Bone marrow (tissue), 2 donors: ENCODE measurements at places on chromosomes 7 and 10.

DNA sequence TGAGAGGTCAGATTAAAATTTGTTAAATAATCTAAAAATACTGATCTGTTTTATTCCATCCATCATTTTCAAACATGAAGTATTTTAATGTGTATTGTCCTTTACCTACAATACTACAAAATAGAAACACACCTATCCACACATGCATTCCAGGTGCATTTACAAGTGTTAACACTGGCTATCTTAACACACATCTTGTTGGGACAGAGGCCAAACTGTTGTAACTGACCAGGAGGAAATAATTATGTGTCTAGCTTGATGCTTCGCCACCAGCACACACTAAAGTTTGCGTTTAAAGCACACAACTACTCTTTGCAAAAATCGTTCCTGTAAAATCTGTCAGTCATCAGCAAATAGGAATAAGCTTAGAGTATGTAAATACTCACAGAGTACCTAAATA is 2.8 kb downstream of the PANK1 start:
- DNase-seq, result no peak

GRCh38 chr7:150756166-150756565 is 18.9 kb downstream of the GIMAP5 start:
- DNase-seq, result no peak

GRCh38 chr7:99171731-99172130 is 27.8 kb upstream of the SMURF1 start:
- DNase-seq, result no peak

DNA sequence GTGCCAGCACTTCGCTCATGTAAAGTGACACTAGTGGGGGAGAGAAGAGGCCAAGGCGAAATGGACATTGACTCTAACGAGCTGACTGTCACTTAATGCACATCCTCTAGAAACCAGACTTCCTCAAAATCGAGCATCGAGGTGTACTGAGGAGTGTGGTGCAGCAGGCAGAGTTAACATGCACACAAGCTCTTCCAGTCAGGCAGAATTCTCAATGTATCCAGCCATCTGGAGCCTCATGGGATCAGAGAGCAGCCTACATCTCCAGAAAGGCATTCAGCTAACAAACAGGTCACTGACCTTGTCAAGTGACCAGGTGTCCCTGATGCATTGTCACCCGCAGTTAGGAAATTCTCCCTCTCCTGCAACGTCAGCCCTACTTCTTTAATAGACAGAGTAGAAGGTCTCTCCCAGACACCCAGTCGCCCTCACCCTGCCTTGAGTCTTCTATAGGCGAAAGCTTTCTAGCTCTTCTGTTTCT is 259.8 kb upstream of the AOAH start:
- DNase-seq, result peak; percentile 19
